ENCODE measurements at places on chromosomes 2 and 18. TPM values are rescaled to one million over a fixed set of nuclear protein-coding genes. Genes with fewer than 3 reads are reported as not detected.

Gene ZEB2
- 6.7 TPM for total RNA-seq

Gene HJURP
- total RNA-seq: 93.0 TPM

Gene SLC5A6
- 73.0 TPM for total RNA-seq

Gene TEKT4
- not detected for total RNA-seq

Gene HOXD9
- total RNA-seq: 1.8 TPM

Gene C2orf80
- total RNA-seq: not detected

Gene CAVIN2
- total RNA-seq: 38.8 TPM

Gene IL18R1
- total RNA-seq: 0.72 TPM

Gene ABCG8
- not detected for total RNA-seq

Gene C2orf15
- 0.99 TPM for total RNA-seq

Gene DPP4
- 0.79 TPM for total RNA-seq

Gene COL4A4
- total RNA-seq: 3.1 TPM

Gene FOXD4L1
- 0.37 TPM for total RNA-seq

Gene CCL20
- total RNA-seq: 5.9 TPM

Gene MEP1B
- total RNA-seq: not detected

Gene NFATC1
- total RNA-seq: 6.2 TPM

Gene GAL3ST2
- total RNA-seq: 0.33 TPM

Gene RSAD2
- 0.27 TPM for total RNA-seq

Gene SCYGR2
- total RNA-seq: not detected

Gene SERPINB10
- not detected for total RNA-seq

Gene SLC38A11
- not detected for total RNA-seq

Gene TMEM178A
- total RNA-seq: not detected

Data from A549 treated with ZK216348 at 1 μM for 4 hours (cell line).